ENCODE measurements at places on chromosomes 6 and 20. TPM values are rescaled to one million over a fixed set of nuclear protein-coding genes. Genes with fewer than 3 reads are reported as not detected.

GRCh38 chr20:29472606-29473005 lies 1784.9 kb upstream of the DEFB115 start:
- no peak for DNase-seq

The IL20RA gene
- not detected for total RNA-seq

GRCh38 chr6:39172377-39172757 lies 56.9 kb downstream of the KCNK5 start:
- no peak for DNase-seq

The SMOC2 gene
- not detected for total RNA-seq

- DNase-seq, result no peak
Measured at GRCh38 chr6:81465859-81466258, 286.6 kb downstream of the TENT5A start.

The TRIM40 gene
- total RNA-seq, result not detected

GRCh38 chr20:48704761-48705160 lies 123.0 kb downstream of the PREX1 start:
- DNase-seq, result no peak

GRCh38 chr6:41504466-41505121 lies 41.6 kb upstream of the FOXP4 start:
- DNase-seq, result no peak

The BPIFB1 gene
- total RNA-seq, result not detected

DNA sequence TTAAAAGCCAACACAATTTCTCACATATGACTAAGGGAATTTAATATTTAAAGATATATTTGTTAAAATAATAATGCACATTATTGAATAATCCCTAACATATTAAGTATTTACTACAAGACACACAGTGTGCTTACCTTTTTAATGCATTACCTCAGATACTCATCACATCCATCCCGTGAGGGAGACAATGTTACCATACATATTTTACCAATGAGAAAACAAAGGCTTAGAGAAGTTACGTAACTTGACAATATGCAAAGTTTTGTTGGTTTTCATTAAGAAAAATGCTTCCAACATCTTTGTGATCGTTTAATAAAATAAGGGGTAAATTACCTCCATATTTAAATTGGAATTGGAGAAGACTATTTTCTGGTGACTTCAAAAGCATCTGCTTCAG lies 4.3 kb downstream of the IFNGR1 start:
- no peak for DNase-seq
